ENCODE measurements at places on chromosomes 1 and 21.
A peak's percentile ranks its signal among the peaks of the same experiment; 100 is the strongest.

DNA sequence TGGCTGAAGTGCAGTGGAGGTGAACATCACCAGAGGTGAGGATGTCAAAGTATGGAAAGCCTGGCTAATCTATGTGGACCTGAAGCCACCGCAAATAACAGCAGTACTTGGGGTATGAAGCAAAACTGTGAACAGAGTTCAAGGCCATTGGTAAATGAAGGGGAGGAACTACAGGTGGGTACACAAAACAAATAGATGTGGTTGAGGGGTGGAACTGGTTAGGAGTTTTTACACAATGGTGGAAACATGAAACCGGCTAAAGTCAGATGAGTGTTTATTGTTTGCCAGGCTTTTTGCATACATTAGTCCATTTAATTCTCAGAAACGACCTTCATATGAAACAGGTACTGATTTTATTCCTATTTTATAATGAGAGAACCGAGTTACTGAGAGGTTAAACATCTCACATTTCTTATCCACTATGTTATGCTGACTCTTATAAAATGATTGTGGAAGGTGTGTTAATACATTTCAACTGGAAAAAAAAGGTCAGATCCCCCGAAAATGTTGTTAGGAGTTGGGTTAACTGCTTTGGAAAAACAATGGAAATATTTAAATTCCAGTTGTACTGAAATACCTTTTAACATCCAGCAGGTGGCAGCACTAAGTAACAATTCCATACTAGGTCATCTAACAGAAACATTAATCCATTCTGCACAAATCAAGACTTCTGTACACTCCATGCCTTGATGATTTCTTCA lies 44.3 kb upstream of the GTF2B start:
- no peak for DNase-seq

GRCh38 chr21:37811711-37812110 lies 104.5 kb downstream of the KCNJ6 start:
- no peak for DNase-seq

DNA sequence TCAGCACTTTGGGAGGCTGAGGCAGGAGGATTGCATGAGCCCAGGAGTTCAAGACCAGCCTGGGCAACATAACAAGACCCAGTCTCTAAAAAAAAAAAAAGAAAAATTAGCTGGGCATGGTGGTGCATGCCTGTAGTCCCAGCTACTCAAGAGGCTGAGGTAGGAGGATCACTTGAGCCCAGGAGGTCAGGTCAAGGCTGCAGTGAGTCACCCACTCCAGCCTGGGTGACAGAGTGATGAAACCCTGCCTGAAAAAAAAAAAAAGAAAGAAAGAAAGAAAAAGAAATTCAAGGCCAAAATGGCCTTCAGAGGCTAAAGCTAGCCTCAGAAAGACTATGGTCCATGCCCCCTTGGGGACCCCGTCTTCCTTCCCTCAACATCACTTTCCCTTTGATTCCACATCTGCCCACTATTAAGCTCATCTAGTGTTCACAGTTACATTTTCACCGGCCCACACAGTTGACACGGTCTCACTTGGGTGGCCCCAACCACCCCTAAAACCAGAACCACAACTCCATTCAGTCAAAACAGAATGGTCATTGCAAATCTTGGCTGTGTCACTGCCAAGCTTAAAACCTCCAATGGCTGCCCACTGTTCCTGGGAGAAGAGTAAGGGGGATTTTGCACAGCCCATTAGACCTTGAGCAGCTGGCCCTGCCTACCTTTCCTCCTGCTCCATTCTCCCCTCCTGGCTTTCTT lies 2.1 kb upstream of the CAPN8 start:
- DNase-seq = no peak

DNA sequence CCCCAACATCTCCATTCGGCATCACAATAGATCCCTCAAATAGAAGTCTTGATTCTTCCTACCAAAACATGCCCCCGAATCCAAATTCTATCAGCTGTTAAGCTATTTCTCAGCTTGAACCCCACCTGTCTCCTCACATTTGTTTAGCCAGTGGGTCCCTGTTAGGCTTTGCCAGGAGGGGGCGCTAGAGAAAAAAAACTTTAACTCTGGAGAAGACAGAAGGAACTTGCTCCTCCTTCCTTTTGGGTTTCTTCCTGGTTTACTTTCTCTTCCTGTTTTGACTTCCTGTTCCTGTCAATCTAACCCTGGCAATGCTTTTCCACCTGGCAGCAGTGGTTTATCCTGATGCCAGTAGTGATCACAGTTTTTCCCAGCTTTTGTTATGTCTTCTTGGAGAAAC lies 95.6 kb upstream of the KCNK1 start:
- no peak for DNase-seq

DNA sequence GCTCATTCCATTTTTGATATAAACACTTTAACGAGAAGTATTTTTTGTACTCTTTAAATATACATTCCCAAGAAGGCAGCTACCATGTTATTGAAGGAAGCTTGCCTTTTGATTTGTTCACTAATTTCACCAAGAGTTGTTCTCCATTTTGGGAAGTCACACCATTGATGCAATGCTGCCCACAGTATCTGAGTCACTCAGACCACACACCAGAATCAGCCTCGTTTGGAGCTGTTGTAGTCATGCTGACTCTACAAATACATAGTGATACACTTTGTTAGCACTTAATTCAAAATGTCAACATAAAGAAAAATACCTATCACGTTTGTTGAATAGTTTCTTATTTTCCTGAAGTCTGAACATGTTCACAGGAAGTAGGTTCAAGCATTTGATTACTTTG lies 78.7 kb downstream of the PAPPA2 start:
- DNase-seq = no peak

- no peak for DNase-seq
These were observed 52.2 kb upstream of the L1TD1 start for GRCh38 chr1:62142496-62142895.

- DNase-seq = no peak
These were observed 1242.0 kb downstream of the AMY1C start for GRCh38 chr1:104991702-104992101.

- DNase-seq = no peak
These were observed 867.4 kb upstream of the ADGRL2 start for GRCh38 chr1:80933346-80933745.

DNA sequence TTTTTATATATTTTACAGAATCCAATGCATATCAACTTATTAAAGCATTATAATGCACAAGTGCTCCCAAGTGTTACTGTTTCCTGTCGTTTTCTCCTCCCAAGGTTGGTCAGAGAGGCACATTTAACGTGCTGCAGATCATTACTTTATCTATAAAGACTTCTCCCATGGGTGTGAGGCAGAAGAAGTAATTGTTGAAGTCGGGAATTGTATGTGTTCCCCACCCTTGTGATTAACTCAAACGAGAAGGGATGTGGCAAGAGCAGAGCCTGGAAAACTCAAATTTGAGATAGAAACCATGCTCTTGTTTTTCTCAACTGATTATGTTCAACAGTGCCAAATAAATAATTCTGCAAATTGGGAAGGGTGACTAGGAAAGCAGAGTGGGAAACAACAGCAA lies 412.5 kb upstream of the ADAMTS5 start:
- DNase-seq = no peak

DNA sequence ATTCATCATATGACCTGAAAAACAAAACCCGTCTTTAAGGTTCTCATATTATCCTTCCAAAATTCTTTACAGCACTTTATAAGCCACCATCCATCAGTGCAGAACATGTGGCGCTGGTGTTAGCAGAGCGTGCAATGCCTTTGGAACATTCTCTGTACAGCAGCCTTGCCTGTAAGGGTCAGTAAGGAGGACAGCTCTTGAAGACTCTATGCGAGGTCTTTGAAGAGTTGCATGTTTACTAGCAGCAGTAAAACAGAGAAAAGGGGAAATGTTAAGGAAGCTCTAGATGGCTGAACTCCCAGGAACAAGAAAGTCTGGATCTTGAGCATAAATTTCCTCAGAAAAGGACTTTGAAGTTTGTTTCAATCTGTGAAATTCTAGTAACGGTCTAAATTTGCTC lies 365.6 kb downstream of the DUSP10 start:
- DNase-seq = no peak

DNA sequence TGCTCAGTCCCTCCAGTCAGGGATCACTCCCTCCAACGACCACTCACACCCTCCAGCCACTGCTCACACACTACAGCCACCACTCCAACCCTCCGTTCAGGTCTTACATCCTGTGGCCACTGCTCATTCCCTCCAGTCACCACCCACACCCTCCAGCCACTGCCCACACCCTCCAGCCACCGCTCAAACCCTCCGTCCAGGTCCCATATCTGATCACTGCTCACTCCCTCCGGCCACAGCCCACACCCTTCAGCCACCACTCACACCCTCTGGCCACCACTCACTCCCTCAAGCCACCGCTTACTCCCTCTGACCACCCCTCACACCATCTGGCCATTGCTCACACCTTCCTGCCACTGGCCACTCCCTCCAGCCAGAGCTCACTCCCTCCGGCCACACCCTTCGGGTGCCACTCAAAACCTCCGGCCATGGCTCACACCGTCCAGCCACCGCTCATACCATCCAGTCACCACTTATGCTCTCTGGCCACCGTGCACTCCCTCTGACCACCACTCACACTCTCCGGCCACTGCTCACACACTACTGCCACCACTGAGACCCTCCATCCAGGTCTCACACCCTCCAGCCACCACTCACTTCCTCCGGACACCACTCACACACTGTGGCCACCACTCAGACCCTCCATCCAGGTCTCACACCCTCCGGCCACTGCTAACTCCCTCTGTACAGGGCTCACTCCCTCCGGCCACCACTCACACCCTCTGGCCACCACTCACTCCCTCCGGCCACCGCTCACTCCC lies 4.7 kb upstream of the TFF1 start:
- DNase-seq = no peak

DNA sequence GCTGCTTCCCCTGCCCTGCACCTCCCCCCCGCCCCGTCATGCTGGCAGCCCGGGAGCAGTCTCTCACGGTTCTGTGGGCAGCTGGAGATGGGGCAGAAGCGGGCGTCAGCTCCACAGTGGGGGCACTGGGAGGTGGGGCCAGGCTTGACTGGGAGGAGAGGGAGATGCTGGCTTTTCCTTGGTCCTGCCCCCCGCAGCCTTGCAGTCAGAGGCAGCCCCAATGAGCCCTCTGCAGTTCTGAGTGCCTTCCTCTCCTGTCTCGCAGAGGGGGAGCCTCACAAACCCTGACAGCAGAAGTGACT lies 21.7 kb downstream of the ARHGEF10L start:
- no peak for DNase-seq

- DNase-seq = no peak
These were observed 171.9 kb upstream of the BEND5 start for GRCh38 chr1:48948562-48948961.

- no peak for DNase-seq
These were observed 457.8 kb upstream of the DAB1 start for GRCh38 chr1:57881639-57882038.

GRCh38 chr1:74223453-74223852 lies 11.7 kb upstream of the TNNI3K start:
- DNase-seq = no peak

DNA sequence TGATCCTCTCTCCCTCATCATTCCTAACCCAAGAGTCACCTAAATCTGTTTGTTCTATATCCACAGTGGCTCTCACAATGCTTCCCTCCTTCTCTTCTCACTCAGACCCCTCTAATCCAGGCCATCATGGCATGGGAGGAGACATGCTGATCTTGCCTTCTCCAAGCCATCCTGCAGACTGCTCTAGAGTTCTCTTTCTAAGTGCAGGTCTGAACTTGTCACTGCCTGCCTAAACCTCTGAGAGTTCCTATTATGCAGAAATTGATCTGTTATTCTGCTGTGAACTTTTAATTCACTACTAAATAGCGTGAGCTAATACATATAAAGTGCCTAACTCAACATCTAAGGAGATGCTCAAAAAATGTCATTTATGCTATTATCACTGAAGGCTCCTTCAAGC lies 26.8 kb downstream of the LAMC2 start:
- no peak for DNase-seq

- peak; percentile 25 for DNase-seq
These were observed 13.3 kb upstream of the TRAF3IP3 start for GRCh38 chr1:209742409-209743144.

DNA sequence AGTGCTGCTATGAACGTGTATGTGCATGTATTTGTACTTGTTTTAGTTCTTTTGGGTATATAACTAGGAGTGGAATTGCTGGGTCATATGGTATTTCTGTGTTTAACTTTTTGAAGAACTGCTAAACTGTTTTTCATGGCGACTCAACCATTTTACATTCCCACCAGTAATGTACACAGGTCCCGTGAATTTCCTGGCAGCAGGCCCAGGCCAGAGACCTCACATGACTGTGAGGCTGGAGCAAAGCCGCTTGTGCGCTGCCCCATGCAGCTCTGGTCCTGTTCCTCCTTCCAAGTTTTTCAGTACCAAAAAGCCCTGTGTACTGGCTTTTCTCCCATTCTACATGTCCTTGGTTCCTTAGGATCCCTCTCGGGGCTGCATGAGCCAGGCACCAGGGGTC lies 29.6 kb downstream of the ACOT11 start:
- DNase-seq = peak; percentile 87

DNA sequence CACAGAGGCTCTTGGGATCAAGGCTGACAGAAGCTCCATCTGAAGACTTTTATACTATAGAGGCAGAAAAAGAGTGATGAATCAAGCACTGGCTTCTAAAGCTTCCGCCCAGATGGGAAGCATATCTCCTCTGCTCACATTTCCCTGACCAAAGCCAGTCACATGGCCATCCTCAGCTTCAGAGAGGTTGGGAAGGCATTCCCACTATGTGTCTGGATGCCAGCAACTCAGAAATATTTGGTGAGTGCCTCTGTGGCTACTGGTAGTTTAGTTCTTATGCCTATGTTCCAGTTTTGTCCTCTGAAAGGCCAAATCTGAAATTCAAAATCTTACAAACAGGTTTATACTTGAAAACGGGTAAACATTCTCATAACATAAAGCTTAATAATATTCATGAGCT lies 9.9 kb upstream of the DISC1 start:
- DNase-seq = no peak

- DNase-seq = no peak
These were observed 379.2 kb upstream of the SPAG17 start for GRCh38 chr1:118563981-118564951.

GRCh38 chr21:34790834-34791233 lies 122.0 kb downstream of the CLIC6 start:
- no peak for DNase-seq

DNA sequence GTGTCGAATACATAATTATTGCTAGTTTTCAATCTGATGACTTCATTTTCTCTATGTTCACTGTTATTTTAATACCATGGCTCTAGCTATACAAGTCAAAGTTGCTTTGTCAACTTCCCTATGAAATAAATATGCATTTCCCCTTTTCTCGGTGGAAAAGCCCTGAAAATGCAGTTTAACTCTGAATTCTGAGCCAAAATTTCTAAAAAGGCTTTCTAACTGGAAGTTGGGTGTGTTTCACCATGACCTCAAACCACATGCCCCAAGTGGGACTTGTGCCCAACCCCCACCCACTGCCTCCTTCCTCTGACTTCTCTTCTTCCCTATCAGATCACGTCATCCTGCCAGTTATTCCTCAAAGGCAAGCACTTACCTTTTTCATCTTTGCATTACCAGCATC lies 8.9 kb downstream of the MKNK1 start:
- peak; percentile 77 for DNase-seq

- DNase-seq = no peak
These were observed 25.0 kb upstream of the TSPAN2 start for GRCh38 chr1:115114308-115114707.

All from left cardiac atrium (tissue), 4 donors.